ENCODE measurements at places on chromosomes 7 and 10.
A peak's percentile ranks its signal among the peaks of the same experiment; 100 is the strongest.

- no peak for DNase-seq
Observed at GRCh38 chr7:1781369-1781768, 111.3 kb downstream of the ELFN1 start.

- no peak for DNase-seq
Observed at GRCh38 chr7:84591897-84592296, 397.3 kb upstream of the SEMA3A start.

- DNase-seq: no peak
Observed at GRCh38 chr10:91105269-91105668, 115.2 kb upstream of the PCGF5 start.

DNA sequence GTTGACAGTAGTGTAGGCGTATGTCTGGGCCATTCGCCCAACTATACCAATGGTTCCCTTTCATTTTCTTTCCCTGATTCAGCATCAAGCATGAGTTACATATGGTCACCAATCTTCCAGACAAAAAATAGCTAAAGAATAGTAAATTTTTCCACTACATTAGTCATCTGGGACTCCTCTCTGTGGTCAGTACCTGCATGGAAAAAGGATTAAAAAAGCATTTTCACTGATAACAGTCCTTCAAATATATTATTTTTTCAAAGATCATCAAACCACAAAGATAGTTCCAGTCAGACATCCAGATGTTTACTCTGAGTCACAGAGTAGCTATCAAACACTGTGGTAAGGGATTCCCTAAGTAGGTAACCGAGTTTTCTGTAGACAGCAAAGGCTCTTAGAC lies 302.6 kb upstream of the SEMA3D start:
- no peak for DNase-seq

DNA sequence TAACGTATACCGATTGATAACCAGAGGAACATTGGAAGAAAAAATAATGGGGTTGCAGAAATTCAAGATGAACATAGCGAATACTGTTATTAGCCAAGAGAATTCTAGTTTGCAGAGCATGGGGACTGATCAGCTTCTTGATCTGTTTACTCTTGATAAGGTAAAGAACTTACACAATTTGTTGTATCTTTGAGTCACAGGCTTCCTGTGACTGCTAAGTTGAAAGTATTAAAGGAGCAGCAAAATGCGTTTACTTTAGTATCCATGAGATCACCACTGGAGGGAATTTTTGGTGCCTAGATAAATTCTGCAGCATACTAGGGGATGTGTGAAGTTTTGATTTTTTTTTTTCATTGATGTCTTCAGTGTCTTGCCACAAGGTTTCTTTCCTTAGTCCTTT lies 103.6 kb downstream of the BTAF1 start:
- DNase-seq: no peak

DNA sequence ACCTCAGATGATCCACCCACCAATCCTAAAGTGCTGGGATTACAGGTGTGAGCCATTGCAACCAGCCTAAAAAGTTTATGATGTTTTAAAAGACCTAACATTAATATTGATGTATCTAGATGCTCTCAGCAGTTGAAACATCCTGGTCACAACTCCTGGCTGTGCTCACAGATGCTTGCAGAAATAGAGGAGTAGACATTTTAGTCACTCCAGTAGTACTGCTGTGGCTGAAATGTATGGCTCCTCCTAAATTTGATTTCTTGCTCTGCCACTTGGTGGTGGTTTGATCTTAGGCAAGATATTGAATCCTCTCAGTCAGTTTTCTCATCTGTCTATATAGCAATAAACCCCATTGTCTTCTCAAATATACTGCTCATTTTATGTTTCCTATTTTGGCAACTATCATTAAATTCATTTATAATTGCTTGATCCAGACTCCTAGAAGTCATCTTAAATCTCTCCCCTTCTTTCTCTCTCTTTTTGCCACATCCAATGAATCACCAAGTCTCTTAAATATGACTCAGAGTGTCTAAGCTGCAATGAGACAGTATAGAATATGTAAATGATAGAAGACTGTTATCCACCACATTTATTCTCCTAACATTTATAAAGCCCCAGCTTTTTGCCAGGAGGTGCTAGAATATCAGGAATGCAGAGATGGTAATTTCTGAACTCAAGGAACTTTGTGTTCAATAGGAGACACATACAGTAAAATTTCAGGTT lies 78.1 kb upstream of the NRBF2 start:
- DNase-seq: no peak

DNA sequence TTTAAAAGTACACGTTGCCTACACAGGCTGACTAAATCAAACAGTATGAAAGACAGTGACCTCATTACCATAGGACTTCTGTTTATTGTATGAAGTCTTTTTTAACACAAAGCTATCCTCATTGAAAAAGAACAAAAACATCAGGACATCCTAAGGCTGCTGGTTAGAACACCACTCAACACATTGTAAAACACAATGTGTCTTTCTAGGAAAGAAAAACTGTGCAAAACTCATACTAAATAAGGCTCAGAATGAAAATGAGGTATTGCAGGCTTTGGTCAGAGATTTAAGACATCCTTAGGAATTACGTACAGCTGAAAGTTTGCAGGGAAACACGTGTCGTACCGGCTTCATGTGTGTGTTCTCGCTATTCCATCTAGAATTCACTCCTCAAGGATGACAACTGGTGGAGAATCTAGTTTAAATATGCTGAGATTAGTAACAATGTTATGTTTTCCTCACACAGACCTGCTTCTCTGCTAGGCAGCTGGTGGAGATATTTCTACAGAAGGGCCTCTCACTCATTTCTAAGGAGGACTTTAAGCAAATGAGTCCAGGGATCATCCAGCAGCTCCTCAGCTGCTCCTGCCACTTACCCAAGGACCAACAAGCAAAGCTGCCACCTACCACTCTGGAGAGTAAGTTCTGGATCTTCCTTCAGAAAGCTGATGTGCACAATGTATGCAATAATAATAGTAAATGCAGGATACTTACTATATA lies 29.3 kb downstream of the SLC39A12 start:
- DNase-seq: no peak

- DNase-seq: peak; percentile 85
Observed at GRCh38 chr10:7206412-7207100, 204.3 kb downstream of the SFMBT2 start.

GRCh38 chr10:124603376-124604213 lies 140.6 kb downstream of the FAM53B start:
- DNase-seq: no peak

DNA sequence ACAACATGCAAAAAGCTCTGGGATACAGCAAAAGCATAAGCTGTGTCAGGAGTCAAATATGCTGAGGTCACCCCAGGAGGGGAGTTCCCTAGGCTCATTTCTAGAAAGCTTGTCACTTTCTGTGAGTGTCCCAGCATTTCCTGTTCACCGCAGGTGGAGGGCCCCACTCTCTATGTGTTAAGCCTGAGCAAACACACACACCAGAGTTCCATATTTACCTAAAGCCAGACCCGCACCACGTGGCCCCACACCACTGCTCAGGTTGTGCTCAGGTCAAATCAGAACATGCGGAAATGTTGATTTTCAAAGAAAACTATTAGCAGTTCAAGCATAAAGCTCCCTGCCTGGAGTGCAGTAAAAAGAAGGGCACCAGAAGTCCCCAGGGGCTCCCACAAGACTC lies 259.6 kb upstream of the PPP2R2D start:
- DNase-seq: no peak

GRCh38 chr10:93115661-93116383 lies 42.1 kb downstream of the CYP26A1 start:
- peak; percentile 44 for DNase-seq

- DNase-seq: peak; percentile 58
Observed at GRCh38 chr7:151245360-151246101, 3.0 kb downstream of the SMARCD3 start.
